ENCODE measurements at places on chromosomes 5 and 9.

DNA sequence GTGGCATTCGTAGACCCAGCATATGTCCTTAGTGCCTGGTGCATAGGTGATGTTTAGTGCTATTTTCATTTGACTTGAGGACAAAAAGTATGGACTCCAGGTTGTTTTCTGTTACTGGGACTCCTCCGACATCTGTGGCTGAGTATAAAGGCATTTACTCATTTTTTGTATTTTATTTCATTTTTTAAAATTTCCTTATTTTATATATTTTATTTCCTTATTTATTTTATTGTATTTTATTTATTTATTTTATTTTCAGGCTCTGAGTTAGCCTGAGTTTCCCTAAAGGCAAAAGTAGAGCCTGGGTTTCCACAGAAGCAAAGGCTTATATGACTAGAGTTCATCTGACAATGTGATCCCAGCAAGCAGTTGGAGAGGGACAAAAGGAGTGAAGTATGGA is 91.6 kb downstream of the FOCAD start:
- no peak for DNase-seq

DNA sequence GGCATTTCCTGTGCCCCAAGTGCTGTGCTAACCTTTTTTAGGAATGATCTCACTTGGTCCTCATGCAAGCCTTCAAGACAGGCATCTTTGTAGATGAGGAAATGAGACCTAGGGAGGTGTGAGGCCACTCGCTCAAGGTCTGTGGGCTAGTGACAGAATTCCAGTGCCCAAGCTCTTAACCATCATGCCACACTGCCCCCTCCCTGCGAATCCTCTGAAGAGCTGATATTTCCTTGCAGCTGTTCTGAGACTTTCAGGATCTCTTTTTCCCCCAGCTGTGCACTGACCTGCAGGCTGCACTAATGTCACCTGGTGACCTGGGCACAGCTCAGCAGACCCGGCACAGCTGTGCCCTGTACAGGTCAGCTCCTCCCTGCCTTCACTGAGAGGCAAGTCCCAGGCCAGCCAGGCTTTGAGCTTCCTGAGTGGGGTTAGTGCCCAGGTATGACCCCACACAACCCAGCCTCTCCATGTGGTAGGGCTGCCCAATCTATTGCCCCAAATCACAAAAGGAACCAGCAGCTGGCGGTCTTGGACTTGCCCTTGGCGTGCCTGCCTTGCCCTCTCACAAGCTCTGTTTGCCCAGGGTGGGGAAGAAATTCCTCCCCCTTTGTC is 32.7 kb downstream of the MORN5 start:
- no peak for DNase-seq

GRCh38 chr5:128084228-128085167 is 932 bp downstream of the SLC12A2 start:
- peak; percentile 45 for DNase-seq

DNA sequence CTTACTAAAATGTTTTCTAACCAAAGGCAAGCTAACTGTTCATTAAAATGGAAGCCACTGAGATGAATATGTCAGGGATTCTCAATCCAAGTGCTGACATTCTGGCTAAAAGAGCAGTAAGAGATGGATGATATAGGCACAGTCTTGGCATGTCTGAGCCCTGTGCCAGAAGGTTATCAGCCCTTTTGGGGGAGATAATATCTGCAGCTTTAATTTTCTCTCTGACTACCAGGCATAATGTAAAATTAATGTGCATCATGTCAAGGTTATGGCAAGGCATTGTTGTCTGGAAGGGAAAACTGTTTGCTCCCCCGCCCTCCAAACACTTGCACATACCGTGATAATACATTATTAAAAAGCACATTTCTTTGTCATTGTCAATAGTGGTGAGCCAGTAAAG is 609.8 kb downstream of the ZNF608 start:
- no peak for DNase-seq

DNA sequence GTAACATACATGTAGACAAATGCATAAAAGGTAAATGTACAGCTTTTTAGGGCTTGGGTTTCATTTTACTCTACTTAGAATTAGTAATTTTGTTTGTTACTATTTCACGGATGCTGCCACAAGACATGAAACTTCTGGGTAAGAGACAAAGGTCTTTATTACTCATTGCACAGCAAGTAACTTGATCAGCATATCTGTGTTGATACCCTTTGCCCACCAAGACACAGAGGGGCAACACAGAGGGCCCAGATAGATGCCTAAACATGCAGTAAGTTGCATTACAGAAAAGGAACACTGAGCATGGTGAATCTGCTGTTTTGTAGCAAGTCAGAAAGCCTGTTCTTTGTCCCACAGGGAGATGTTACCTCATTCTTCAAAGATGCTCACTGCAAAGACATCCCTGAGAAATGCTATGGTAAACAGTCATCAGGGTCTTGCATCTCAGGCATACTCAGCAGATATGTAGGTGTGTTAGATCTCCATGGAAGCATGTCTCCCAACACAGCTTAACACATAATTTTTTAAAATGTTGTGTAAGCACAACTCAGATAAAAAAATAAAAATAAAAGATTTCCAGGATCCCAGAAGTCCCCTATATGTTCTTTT is 10.3 kb downstream of the ITGA2 start:
- DNase-seq: no peak

- no peak for DNase-seq
These were observed 472.8 kb downstream of the BRINP1 start for GRCh38 chr9:118896324-118897000.

GRCh38 chr5:73625944-73626811 is at the start of gene ARHGEF28:
TSS of gene ARHGEF28 (plus strand) at chr5:73626196. CDS start at chr5:73684852, 58,656 bp downstream.
- no peak for DNase-seq

- no peak for DNase-seq
These were observed 48.8 kb downstream of the FANCC start for GRCh38 chr9:95268681-95269080.

DNA sequence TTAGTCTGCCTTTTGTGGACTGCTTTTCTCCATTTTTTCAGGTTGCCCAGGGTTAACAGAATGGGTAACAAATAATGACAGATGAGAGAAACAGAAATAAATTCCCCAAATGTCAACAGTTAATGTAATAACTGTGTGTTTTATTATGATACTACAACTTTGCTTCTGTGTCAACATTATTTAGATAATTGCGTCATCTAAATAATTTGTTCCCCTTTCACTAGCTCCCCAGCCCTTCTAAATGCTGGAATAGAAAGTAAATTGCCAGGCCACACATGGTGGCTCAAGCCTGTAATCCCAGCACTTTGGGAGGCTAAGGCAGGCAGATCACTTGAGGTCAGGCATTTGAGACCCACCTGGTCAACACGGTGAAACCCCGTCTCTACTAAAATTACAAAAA is 53.5 kb downstream of the RNF38 start:
- no peak for DNase-seq

- no peak for DNase-seq
These were observed 11.7 kb downstream of the CER1 start for GRCh38 chr9:14710804-14711203.

- DNase-seq: no peak
These were observed 1921.6 kb upstream of the WWC1 start for GRCh38 chr5:166369807-166370206.

- DNase-seq: no peak
These were observed 7.3 kb upstream of the ALDH1B1 start for GRCh38 chr9:38384990-38385848.

- no peak for DNase-seq
These were observed 93.5 kb downstream of the GLDC start for GRCh38 chr9:6552033-6552432.

DNA sequence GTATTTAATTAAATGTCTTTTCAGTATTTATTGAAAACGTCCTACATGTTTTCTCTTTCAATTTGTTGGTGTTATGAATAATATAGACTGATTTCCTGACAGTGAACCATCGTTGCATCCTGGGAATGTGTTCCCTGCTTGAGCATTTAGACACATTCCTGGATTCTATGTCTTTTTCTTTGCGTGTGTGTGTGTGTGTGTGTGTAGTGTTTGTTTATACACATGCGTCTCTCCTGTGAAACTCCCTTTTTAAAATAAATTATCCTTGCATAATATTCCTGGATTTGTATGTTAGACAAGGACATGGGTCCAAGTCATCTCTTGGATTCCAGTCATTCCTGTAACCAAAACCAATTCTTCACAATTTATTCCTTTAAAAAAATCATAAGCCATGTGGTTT is 153.4 kb downstream of the HSPA4 start:
- DNase-seq: no peak

DNA sequence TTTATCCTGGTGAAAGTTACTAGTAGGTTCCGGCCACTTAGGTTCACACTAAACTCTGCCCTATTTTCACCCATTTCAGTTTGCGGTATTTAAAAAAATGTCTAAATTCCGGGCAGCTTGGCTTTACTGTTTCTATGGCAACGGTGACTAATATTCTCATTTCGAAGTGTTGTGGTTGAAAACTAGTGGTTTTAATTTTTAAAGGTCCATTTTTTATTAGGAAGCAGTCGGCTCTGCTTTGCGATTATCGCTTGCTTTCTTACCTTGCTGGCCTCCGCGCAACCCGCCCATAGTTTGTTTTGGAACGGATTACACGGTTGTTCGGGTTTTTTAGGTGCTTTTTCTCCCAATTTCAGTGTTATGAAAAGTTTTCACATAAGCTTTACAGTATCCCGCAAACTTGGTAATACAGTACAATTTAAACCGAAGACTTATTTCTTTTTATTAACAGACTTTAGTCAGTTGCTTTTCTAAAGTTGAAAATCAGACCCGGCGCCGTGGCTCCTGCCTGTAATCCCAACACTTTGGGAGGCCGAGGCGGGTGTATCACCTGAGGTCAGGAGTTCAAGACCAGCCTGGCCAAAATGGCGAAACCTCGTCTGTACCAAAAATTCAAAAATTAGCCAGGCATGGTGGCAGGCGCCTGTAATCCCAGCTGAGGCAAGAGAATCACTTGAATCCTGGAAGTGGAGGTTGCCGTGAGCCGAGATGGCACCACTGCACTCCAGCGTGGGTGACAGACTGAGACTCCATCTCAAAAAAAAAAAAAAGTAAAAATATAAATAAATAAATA is 1.6 kb downstream of the KDM4C start:
- DNase-seq: no peak

- DNase-seq: no peak
These were observed 52.6 kb upstream of the CXCL14 start for GRCh38 chr5:135631391-135631790.

Measured in stimulated activated CD4-positive, alpha-beta T cell treated with anti-CD3 and anti-CD28 coated beads, Interleukin-2, amount 100 ng/mL, for 4 hours (primary cell).